AG20443 (cell line): ENCODE measurements at places on chromosomes 6 and 20.
A peak's percentile ranks its signal among the peaks of the same experiment; 100 is the strongest.

DNA sequence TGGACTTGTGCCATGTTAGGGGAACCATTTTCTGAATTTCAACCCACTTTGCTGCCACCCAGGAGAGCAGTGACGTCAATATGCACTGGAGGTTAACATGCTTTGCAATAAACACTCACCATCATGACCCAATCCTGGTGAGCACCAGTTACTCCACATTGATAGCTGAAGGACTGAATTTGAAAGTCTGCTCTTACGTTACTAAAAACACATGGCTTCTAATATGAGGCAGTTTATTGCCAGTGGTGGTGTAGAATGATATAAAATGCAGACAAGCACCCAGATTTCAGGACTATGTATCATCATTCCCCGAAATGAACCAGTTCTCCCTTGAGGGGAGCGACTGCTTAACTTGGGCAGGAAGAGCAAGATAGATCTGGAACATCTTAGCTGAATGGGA, 23.8 kb downstream of the RFPL4B start:
- no peak for DNase-seq

DNA sequence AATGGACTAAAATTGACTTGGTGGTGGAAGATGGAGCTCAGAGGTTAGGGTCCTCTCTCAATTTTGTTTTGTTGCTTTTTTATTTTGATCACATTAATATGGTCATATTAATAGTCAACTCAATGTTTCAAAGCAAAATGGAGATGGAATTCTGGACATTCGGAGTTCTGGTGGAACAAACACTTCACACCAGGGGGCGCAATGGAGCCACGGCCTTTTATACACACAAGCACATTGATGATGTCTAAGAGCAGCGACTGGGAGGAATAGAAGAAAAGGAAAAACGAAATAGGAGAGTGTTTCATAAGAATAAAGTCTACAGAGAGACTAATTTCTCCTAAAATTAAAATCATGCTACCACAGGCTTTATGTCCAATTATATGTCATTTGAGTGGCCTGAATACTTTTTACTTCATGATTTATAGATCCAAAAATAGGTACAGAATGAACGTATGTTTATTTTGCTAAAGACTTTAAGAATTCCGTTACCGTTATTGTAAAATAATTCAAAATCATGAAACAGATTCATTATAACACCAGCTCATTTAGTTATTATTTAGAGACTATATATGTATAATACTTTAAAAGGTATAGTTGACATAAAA, 197.6 kb upstream of the SASH1 start:
- DNase-seq = peak; percentile 83

GRCh38 chr20:2379511-2380229, 1.0 kb upstream of the TGM6 start:
- no peak for DNase-seq

- no peak for DNase-seq
Measured at GRCh38 chr20:13744352-13744751, 40.4 kb downstream of the ESF1 start.

GRCh38 chr6:105302617-105303128, 100.2 kb downstream of the PREP start:
- peak; percentile 74 for DNase-seq

DNA sequence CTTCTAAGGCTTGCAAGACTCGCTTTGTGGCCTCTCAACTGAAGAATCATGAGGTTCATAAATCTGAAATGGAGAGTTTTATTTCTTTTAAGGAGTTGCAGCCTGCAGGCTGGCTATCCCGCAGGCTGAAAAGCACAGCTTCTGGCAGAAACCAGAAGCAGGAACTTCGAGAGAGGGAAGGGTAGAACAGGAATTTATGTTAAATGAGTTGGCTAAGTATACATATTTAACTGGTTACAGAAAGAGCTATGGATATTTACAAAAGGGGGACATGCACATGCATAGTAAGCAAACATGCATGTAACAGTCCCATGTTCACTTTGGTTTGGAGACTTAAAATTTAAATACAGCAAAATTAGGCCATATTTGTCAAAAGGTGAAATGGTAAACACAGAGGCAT, 787.0 kb downstream of the TFAP2A start:
- DNase-seq = no peak

- DNase-seq = no peak
Measured at GRCh38 chr20:57022306-57022705, 244.1 kb downstream of the BMP7 start.

DNA sequence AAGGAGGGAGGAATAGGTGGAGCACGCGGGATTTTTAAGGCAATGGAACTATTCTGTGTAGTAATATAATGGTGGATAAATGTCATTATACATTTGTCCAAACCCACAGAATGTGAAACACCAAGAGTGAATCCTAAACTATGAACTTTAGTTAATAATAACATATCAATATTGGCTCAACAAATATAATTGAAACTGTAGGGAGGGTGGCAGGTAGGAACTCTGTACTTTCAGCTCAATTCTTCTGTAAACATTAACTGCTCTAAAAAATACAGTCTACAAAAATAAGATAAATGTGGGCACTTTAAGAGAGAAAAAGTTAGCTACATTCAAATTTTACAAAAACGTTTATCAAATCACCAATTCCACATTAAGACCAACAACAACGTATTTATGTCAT, 136.7 kb upstream of the RUNX2 start:
- DNase-seq = no peak

DNA sequence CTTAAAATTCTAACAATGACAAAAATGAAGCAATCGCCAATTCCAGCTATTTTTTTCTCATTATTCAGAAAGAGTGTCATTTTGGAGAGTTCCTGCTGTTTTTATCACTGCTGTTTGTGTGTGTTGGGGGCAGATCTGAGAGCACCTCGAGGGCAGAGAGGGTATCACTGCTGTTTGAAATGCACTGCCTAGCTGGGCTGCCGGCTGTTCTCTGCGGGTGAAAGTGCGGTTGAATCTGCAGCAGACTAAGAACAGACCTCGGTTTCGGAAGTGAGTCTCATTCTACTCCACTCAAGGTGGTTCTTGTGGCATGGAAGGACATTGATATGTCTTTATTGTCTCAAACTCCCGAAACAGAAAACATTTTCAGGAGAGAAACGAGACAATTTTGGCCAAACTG, 18.3 kb downstream of the INSM1 start:
- DNase-seq = no peak
